Glutamatergic neuron (in vitro differentiated cells): ENCODE measurements at places on chromosomes 11 and 22.

DNA sequence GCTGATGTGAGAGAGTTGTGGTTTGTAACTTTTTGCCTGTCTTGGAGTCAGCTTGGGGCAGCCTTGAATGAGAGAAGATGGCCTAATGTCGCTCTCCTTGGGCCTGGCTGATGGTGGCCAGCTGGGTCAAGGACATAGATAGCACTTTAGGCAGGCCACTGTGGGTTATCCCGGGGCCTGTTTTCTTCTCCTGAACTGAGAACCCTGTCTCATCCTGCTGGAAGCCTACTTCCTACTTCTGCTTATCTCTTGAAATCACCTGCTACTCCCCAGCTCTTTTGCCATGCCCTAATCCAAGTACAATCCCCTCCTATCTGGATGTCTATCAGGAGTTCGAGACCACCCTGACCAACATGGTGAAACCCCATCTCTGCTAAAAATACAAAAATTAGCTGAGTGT is 49.5 kb downstream of the OSBP2 start:
- no peak for DNase-seq

DNA sequence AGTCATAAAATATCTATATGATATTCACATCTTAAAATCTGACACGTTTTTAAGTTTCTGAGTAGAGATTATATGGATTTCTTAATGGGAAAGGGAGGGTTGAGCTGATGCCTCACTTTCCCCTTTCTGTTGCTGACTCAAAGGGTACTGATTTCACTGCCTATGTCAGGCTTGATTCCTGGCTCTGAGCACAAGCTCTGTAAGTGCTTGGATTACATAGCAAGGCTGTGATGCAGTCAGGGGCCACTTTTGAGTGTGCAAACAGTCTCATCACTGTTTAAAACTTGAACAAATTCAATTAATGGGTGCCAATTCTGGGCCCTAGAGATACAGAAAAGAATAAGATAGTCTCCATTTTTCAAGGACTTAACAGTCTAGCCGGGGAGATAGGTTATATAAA is 14.4 kb downstream of the ATXN10 start:
- no peak for DNase-seq

- no peak for DNase-seq
Observed at GRCh38 chr11:34890089-34890488, 26.1 kb downstream of the APIP start.

DNA sequence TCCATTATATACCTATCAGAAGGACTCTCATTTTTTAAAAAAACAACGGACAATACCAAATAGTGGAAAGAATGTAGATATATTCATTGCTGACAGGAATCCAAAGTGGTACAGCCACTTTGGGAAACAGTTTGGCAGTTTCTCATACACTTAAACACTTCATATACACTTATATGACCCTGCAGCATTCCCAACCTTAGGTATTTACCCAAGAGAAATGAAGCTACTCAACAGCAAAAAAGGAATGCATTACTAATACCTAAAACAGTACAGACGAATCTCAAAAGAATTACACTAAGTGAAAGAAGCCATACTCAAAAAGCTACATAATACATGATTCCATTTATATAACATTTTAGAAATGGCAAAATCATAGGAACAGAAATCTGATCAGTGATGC is 51.5 kb downstream of the RBFOX2 start:
- no peak for DNase-seq
